ENCODE measurements at places on chromosomes 1 and 21. TPM values are rescaled to one million over a fixed set of nuclear protein-coding genes. Genes with fewer than 3 reads are reported as not detected.

LRRC7 gene
- not detected for total RNA-seq

UBASH3A gene
- total RNA-seq: not detected

CALML6 gene
- total RNA-seq: 0.36 TPM

IL20 gene
- not detected for total RNA-seq

SLC44A5 gene
- not detected for total RNA-seq

GJC2 gene
- total RNA-seq: 2.0 TPM

DDR2 gene
- total RNA-seq: 379 TPM

MARK1 gene
- 1.3 TPM for total RNA-seq

ASCL5 gene
- not detected for total RNA-seq

SASS6 gene
- 0.74 TPM for total RNA-seq

COG2 gene
- total RNA-seq: 15.7 TPM

DHCR24 gene
- 123 TPM for total RNA-seq

KIF14 gene
- total RNA-seq: 13.4 TPM

KCNA3 gene
- total RNA-seq: under 0.01 TPM
